ENCODE measurements at places on chromosomes 4 and X.

- no peak for DNase-seq
Measured at GRCh38 chrX:8635812-8636211, 96.1 kb downstream of the ANOS1 start.

DNA sequence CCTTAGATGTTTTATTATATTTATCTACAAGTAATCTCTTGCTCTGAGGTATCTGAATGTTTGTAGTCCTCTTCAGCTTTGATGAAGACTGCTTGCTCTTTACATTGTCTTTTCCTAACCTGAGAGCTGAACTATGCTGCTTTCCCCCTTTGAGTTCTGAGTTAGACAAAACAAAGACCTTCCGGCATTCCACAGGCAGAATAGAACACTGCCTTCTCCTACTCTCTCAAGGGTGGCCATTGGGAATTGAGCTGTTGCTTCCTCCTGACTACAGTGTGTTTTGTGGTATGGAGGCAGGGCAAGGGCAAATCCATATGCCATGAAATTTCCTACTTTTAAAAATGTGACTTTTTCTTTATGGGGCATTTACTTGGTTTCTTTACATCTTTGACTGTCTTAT is 841.0 kb downstream of the FAM133A start:
- DNase-seq, result no peak

GRCh38 chr4:108172753-108173598 is 4.2 kb upstream of the LEF1 start:
- no peak for DNase-seq

DNA sequence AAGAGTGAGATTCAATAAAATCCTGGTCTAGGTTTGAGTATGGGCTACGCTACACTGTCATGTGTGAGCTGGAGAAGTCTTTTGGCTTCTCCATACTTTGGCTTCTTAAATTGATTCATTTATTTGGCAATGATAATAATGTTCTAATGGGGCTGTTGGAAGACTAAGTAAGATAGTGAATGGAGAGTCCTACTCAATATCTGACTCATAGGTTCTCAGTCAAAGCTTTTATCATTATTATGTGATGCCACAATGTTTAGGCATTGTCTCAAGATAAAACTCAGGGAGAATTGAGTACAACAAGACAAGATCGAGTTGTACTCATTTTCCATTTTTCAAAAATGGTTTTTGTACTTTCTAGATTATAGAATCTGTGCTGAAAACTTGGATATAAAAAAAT is 92.5 kb upstream of the VEGFC start:
- no peak for DNase-seq

DNA sequence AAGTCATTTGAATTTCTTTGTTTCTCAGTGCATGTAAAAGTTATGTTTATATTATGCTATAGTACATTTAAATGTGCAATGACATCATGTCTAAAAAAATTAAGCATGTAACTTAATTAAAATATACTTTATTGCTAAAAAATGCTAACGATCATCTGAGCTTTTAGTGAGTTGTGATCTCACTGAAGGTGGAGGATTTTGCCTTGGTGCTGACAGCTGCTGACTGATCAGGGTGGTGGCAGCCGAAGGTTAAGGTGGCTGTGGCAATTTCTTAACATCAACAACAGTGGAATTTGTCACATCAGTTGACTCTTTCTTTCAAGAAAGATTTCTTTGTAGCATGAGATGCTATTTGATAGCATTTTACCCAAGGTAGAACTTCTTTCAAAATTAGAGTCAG is 6.6 kb downstream of the ANAPC4 start:
- no peak for DNase-seq

Data from NCI-H748 treated with DMSO at 0.1 percent for 48 hours (cell line).